ENCODE measurements at places on chromosomes 3 and 15. TPM values are rescaled to one million over a fixed set of nuclear protein-coding genes. Genes with fewer than 3 reads are reported as not detected.

PRSS50 gene
- polyA plus RNA-seq = not detected

GRCh38 chr3:142884531-142884930 is 4.4 kb downstream of the PCOLCE2 start:
- no peak for DNase-seq
- no peak overlapping the region for H3K4me3 ChIP-seq
- no peak overlapping the region for H3K27ac ChIP-seq
- H3K36me3 ChIP-seq = no peaks in the 10 kb centered on the region
- H3K27me3 ChIP-seq = peaks cover 19% of the 10 kb centered on the region
- H3K4me1 ChIP-seq = no peaks in the 10 kb centered on the region

PLCL2 gene
- 0.92 TPM for polyA plus RNA-seq

- no peak overlapping the region for H3K4me3 ChIP-seq
- DNase-seq = no peak
- H3K36me3 ChIP-seq = no peaks in the 10 kb centered on the region
Measured at GRCh38 chr3:61184956-61185355, 66.3 kb downstream of the FHIT start.

TP63 gene
- not detected for polyA plus RNA-seq

DNA sequence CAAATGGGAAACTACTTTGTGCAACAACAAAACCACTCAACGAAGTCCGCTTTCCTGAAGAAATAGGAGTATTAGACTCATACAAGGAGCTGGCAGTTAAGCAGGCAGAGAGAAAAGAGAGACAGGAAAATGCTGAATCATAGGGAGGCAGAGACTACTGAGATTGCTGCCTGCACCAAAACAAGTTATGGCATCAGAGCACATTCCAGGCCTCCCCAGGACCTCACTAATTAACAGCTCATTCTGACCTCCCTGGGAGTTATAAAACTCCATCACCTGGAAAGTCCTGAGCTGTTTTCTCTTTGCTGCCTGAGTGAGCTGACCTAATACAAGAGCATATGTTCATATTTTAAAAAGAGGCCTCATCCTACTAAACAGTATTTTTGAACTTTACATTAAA is 741.0 kb downstream of the MCTP2 start:
- H3K36me3 ChIP-seq = no peaks in the 10 kb centered on the region
- no peak for DNase-seq
- H3K27me3 ChIP-seq = no peaks in the 10 kb centered on the region
- no peak overlapping the region for H3K27ac ChIP-seq
- no peaks in the 10 kb centered on the region for H3K4me1 ChIP-seq

GRCh38 chr3:161559177-161559998 is 62.8 kb downstream of the OTOL1 start:
- H3K27me3 ChIP-seq = no peaks in the 10 kb centered on the region
- H3K4me3 ChIP-seq = no peak overlapping the region
- no peaks in the 10 kb centered on the region for H3K36me3 ChIP-seq
- DNase-seq = peak; percentile 9
- H3K27ac ChIP-seq = no peak overlapping the region
- no peaks in the 10 kb centered on the region for H3K4me1 ChIP-seq

DNA sequence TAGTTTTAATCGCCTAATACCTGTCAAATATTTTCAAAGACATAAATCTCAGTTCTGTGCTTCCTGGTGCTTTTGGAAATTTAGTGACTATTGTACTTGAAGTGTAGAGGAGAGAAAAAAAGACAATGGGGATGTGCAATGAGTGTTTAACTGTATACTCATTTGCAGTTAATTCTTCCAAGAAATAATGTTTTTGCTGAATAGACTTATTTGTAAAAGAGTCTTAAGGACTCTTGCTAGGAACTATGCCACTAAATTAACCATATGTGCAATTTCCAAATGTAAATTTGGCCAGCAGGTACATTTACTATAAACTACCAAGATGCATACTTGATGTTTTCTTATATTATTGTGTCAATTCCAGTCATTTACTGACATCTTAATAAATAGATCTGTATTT is 2.0 kb downstream of the CHMP2B start:
- no peaks in the 10 kb centered on the region for H3K36me3 ChIP-seq
- no peak overlapping the region for H3K27ac ChIP-seq
- no peak for DNase-seq
- H3K4me1 ChIP-seq = no peaks in the 10 kb centered on the region
- no peaks in the 10 kb centered on the region for H3K27me3 ChIP-seq

EXD1 gene
- polyA plus RNA-seq = not detected

DNA sequence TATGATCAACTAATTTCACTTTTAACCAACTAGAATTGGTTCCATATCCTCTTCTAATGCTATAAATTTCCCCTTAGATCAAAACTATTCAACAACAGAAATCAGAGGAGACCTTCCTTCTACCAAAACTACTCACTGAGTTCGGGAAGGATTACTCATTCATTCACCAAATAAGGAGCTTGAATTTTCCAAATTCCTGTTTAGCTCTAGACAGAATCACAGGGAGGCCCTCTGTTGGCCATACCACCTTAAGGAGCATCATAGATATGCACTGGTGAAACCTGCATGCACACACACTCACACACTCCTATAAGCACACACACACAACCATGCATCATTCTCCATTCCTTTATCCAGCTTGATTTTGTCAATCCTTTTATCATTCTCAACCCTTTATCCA is 49.0 kb downstream of the SUCLG2 start:
- no peak overlapping the region for H3K27ac ChIP-seq
- peaks cover 11% of the 10 kb centered on the region for H3K36me3 ChIP-seq
- H3K4me3 ChIP-seq = no peak overlapping the region
- H3K4me1 ChIP-seq = no peaks in the 10 kb centered on the region
- DNase-seq = peak; percentile 83

- H3K36me3 ChIP-seq = no peaks in the 10 kb centered on the region
- H3K27ac ChIP-seq = no peak overlapping the region
- peaks cover 17% of the 10 kb centered on the region for H3K27me3 ChIP-seq
- no peak overlapping the region for H3K4me3 ChIP-seq
- no peak for DNase-seq
Measured at GRCh38 chr15:79172032-79172481, 81.5 kb upstream of the RASGRF1 start.

MYNN gene
- polyA plus RNA-seq = 11.8 TPM

DNA sequence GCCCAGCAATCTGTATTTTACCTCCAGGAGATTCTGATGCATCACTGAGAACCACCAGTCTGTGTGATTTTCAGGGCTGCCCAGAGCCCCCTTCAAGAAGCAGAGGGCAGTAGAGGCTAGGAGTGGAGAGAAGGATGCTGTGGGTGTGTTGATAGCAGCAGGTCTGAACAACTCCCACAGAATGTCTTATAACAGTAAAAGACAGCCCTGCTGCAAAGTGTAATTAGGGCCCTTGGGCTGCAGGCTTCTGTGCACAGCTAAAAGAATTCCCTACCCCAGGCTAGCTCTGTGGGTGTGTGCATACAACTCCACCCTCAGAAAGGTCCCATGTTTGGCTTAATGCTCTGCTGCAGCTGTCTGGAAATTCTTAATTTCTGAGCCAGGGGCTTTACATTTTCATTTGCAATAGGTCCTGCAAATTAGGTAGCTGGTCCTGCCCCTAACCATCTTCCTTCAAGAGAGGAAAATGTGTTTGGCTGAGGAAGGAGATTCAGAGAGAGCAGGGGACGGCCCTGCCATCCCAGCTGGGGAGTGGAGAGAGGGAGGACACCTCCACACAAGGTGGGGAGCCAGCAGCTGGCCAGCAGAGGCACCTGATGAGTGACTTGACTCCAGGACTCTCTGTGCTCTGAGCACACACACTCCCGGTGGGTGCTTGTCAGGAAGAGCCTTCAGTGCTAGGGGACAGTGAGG is 43.2 kb upstream of the RAB6B start:
- DNase-seq = peak; percentile 23
- H3K4me1 ChIP-seq = peaks cover 9% of the 10 kb centered on the region

- H3K27ac ChIP-seq = no peak overlapping the region
- H3K4me1 ChIP-seq = 0 out of 2 replicates have a peak, but pooled peaks cover 2% of the 10 kb centered on the region
- H3K27me3 ChIP-seq = no peaks in the 10 kb centered on the region
- no peak for DNase-seq
Measured at GRCh38 chr3:16300881-16301359, 35.9 kb downstream of the OXNAD1 start.

TIMP4 gene
- polyA plus RNA-seq = 0.40 TPM

GRCh38 chr15:99909592-99910295 is 176.5 kb upstream of the LYSMD4 start:
- no peaks in the 10 kb centered on the region for H3K27me3 ChIP-seq
- H3K27ac ChIP-seq = no peak overlapping the region
- H3K4me1 ChIP-seq = no peaks in the 10 kb centered on the region
- no peaks in the 10 kb centered on the region for H3K36me3 ChIP-seq

GRCh38 chr15:84919106-84919667 is 34.7 kb downstream of the SLC28A1 start:
- peaks cover 7% of the 10 kb centered on the region for H3K4me1 ChIP-seq
- H3K27me3 ChIP-seq = no peaks in the 10 kb centered on the region
- DNase-seq = no peak
- H3K4me3 ChIP-seq = no peak overlapping the region
- no peaks in the 10 kb centered on the region for H3K36me3 ChIP-seq
- H3K27ac ChIP-seq = no peak overlapping the region

GRCh38 chr3:125200731-125201139 is 11.8 kb downstream of the SLC12A8 start:
- H3K36me3 ChIP-seq = no peaks in the 10 kb centered on the region
- peaks cover under 1% of the 10 kb centered on the region for H3K4me1 ChIP-seq
- no peak for DNase-seq

DNA sequence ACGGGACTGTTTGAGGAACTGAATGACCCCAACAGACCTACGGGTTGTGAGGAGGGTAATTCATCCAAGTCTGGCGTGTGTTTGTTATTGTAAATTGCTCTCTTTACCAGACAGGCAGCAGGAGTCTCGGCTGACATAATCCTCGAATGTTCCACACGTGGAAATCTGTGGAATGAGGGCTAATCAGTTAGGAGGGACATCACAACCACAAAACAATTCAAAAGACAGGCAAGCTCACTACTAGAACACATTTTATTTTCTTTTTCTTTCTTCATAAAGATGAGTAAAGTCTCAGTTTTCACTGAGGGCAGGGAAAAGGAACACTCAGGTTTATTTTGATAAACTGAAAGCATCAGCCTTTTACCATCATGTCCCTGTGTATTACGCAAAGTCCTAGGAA is 53.8 kb downstream of the GRK7 start:
- no peaks in the 10 kb centered on the region for H3K36me3 ChIP-seq
- H3K4me3 ChIP-seq = peak overlapping the region; percentile 37
- H3K4me1 ChIP-seq = peaks cover 2% of the 10 kb centered on the region

GRCh38 chr15:42858540-42858939 is 62.0 kb downstream of the TTBK2 start:
- no peaks in the 10 kb centered on the region for H3K27me3 ChIP-seq
- H3K36me3 ChIP-seq = no peaks in the 10 kb centered on the region
- no peak for DNase-seq
- H3K4me3 ChIP-seq = no peak overlapping the region

CP gene
- not detected for polyA plus RNA-seq

ACTC1 gene
- 2.8 TPM for polyA plus RNA-seq

PAQR9 gene
- 0.04 TPM for polyA plus RNA-seq

DNA sequence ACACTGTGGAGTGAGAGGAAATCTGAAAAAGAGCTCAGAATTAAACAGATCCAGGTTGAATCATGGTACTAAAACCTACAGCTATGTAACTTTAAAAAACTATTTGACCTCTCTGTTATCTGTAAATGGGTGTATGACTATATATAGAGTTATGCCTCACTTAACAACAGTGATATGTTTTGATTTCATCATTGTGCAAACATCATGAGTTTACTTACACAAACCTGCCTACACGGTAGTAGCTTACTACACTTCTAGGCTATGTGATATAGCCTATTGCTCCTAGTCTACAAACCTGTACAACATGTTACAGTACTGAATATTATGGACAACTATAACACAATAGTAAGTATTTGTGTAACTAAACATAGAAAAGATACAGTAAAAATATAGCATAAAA is 191.6 kb upstream of the MEIS2 start:
- no peaks in the 10 kb centered on the region for H3K4me1 ChIP-seq
- no peak for DNase-seq

HCLS1 gene
- polyA plus RNA-seq = 1.1 TPM

DNA sequence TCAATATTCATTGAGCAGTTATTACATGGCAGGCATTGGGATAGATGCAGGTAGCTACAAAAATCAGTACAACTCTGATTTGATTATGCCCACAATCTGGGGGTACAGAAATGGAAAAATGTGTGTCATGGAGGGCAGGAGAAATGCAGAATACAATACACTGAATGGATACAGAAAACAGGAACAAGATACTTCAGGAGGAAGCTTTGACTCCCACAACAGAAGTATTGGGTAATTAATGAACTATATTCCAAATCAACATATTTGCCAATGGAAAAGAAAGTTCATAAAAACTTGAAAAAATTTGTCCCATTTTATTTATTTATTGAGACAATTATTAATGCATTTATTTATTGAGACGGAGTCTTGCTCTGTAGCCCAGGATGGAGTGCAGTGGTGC is 207.0 kb downstream of the SUCLG2 start:
- no peaks in the 10 kb centered on the region for H3K36me3 ChIP-seq
- H3K4me3 ChIP-seq = no peak overlapping the region
- no peaks in the 10 kb centered on the region for H3K27me3 ChIP-seq
- no peak for DNase-seq
- H3K4me1 ChIP-seq = no peaks in the 10 kb centered on the region

DNA sequence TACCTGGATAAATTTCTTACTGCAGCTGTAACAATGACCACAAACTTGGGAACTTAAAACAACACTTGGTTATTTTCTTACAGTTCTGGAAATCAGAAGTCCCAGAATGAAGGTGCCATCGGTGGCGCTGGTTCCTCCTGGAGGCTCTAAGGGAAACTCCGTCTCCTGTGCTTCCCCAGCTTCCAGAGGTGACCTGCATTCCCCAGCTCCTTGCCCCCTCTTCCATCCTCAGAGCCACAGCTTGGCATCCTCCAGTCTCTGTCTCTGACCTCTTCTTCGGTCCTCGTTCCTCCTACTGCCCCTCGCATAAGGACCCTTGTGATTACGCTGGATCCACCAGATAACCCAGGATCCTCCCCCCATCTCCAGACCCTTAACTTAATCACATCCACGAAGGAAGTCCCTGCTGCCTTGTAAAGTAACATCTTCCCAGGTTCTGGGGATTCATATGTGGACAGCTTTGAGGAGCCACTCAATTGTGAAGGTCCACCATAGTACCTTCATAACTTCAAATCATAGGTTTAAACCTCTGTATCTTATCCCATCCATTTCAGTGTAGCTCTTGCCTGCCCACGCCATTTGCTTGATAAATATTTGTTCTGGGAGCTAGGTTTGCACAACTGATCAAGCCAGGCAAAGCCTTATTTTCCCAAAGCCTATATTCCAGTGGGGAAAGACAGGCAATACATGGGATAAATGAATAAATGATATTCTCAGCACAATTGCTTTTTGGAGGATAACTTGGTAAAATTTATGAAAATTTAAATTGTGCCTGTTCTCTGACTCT is 34.8 kb downstream of the KLF15 start:
- H3K36me3 ChIP-seq = no peaks in the 10 kb centered on the region
- no peaks in the 10 kb centered on the region for H3K4me1 ChIP-seq
- no peak overlapping the region for H3K4me3 ChIP-seq
- DNase-seq = no peak

GRCh38 chr15:68499620-68500312 is 67.8 kb upstream of the ITGA11 start:
- no peak overlapping the region for H3K4me3 ChIP-seq
- H3K27me3 ChIP-seq = peaks cover 7% of the 10 kb centered on the region
- H3K36me3 ChIP-seq = no peaks in the 10 kb centered on the region
- H3K4me1 ChIP-seq = peaks cover 6% of the 10 kb centered on the region

TBCCD1 gene
- polyA plus RNA-seq = 7.9 TPM

- H3K36me3 ChIP-seq = no peaks in the 10 kb centered on the region
- H3K27ac ChIP-seq = no peak overlapping the region
- H3K4me3 ChIP-seq = no peak overlapping the region
- 0 out of 2 replicates have a peak, but pooled peaks cover 1% of the 10 kb centered on the region for H3K4me1 ChIP-seq
Measured at GRCh38 chr3:153026026-153026425, 136.0 kb upstream of the RAP2B start.

All from IMR-90 (cell line).